BJ (cell line): ENCODE measurements at places on chromosomes 11 and 22.

- DNase-seq, result no peak
These were observed 97.8 kb upstream of the CSNK2A3 start for GRCh38 chr11:11450744-11451362.

- no peak for DNase-seq
These were observed 420.6 kb upstream of the FAT3 start for GRCh38 chr11:91804042-91804441.

DNA sequence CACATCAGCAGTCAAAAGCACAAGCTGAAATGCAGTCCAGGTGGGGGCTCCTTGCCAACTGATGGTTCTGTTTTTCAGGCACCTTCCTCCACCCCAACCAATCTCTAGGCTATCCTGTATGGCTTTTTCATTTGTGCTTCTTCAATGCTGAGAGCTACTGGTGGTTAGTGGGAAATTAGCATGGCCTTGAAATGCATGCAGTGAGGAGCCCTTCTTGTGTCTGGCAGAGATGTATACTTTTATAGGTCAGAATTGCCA is 167.4 kb downstream of the NAV2 start:
- DNase-seq, result no peak

- no peak for DNase-seq
These were observed 35.5 kb downstream of the PIWIL4 start for GRCh38 chr11:94602430-94603372.

DNA sequence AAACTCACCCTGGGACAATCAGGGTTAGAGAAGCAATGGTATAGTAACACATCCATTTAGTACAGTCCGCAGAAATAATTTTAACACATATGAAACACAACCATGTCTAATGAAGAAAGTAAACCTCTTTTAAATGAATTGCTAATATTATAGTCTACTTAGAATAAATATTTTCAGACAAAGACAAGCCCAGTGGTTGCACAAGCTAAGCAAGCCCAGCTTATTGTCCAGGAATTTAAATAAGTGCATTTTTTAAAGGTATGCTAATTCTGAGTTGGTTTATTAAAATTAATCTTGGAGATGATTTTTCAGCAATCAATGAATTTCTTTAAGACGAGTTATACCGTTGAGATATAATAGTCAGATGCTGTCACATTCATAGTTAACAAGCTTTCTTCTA is 118.8 kb upstream of the BLID start:
- no peak for DNase-seq

- no peak for DNase-seq
These were observed 201.6 kb upstream of the SORL1-AS1 start for GRCh38 chr11:121654259-121654842.

DNA sequence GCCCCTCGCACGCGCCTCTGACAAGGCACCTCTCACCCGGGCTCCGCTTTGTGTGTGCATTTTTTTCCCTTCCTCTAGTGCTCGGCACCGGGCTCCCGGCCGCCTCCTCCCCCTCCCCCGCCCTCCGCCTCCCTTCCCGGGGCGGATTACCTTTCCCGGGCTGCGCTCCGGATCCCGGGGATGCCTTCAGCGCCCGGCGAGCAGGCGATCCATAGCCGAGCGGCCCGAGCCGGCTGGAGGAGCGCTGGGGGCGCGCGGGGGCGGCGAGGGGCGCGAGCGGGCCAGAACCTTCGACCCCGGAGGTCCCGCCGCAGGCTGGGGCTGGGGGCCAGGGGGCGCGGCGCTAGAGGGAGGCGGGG is 282 bp downstream of the MPPED2 start:
- DNase-seq, result no peak

GRCh38 chr11:3796801-3797328 is 489 bp downstream of the NUP98 start:
- DNase-seq, result no peak

GRCh38 chr22:42990131-42990838 is 24.7 kb downstream of the PACSIN2 start:
- no peak for DNase-seq

GRCh38 chr11:116603728-116604323 is 169.0 kb downstream of the BUD13 start:
- DNase-seq, result no peak

GRCh38 chr22:17888855-17889254 is 114.6 kb upstream of the BID start:
- no peak for DNase-seq

DNA sequence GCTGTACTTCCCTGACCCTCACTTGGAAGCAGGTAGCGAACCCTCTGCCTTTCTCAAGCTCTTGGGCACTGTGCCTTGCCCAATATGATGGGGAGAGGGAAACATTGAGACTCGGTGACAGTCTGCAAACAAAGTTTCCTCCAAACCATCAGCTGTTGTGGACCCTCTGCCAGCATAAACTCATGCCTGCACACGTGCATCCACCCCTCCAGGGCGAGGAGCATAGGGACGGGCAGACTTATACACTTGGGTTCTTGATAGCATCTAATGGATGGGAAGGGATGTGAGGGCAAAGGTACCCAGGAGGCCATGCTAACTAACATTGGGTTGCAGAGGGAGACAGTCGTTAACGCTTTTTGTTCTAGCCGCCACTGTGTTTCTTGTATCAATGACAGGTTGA is 8.2 kb upstream of the MAPK8IP1 start:
- no peak for DNase-seq

- no peak for DNase-seq
These were observed 43.0 kb upstream of the API5 start for GRCh38 chr11:43268786-43269185.

GRCh38 chr11:111526501-111526900 is 11.9 kb downstream of the HOATZ start:
- no peak for DNase-seq

GRCh38 chr11:62456630-62457029 is 37.8 kb downstream of the SCGB1A1 start:
- DNase-seq, result no peak

GRCh38 chr22:17233348-17234043 is 14.3 kb upstream of the ADA2 start:
- DNase-seq, result no peak

- no peak for DNase-seq
These were observed 43.9 kb downstream of the KDM2A start for GRCh38 chr11:67163006-67163405.

GRCh38 chr11:74672956-74673692 is 58.1 kb downstream of the CHRDL2 start:
- peak; percentile 94 for DNase-seq

DNA sequence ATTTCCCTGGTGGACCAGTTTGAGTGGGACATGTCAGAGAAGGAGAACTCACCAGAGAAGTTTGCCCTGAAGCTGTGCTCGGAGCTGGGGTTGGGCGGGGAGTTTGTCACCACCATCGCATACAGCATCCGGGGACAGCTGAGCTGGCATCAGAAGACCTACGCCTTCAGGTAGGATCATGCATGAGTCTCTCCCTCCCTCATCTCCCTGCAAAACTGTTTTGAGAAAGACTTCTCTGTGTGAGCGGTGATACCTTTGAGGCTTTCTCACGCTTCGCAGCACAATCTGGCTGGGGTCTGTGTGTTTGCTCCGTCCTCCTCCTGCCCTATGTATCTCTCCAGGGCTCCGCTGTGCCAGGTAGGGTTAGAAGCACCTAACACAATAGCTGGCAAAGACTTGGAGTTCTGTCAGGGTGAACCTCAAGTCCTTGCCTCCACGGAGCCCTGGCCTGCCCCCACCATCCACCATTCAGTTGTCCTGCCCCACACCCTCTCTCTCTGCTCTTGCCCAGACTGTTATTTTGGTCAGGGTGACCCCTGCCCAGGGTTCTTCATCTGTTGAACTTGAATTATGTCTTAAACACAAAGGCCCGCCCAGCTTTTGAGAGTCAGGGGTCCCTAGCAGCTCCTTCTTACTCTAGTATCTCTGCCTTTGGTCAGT is 13.4 kb downstream of the DERL3 start:
- DNase-seq, result no peak

GRCh38 chr11:119318240-119319135 is 1.6 kb upstream of the MCAM start:
- no peak for DNase-seq

GRCh38 chr11:70364745-70365543 is 33.4 kb upstream of the CTTN start:
- no peak for DNase-seq

- peak; percentile 57 for DNase-seq
These were observed 103.1 kb downstream of the TEAD1 start for GRCh38 chr11:12777208-12777874.

DNA sequence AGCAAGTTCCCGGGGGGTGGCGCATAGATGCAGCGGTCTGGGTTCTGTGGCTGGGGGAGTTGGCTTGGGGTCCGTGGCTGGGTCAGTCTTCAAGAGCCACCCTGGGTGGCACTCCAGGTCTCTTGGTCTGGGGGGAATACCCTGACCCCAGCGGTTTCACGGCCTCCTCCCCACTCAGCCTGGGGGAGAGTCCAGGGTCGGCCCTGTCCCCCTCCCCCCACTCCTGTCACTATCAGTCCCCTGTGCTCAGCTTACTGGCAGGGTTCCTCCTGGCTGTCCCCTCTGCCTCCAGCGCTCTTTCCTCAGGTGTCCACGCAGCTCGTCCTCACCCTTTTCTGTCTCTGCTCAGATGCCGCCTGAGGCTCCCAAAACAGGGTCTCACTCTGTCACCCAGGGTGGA is 68.5 kb upstream of the PARVG start:
- no peak for DNase-seq

DNA sequence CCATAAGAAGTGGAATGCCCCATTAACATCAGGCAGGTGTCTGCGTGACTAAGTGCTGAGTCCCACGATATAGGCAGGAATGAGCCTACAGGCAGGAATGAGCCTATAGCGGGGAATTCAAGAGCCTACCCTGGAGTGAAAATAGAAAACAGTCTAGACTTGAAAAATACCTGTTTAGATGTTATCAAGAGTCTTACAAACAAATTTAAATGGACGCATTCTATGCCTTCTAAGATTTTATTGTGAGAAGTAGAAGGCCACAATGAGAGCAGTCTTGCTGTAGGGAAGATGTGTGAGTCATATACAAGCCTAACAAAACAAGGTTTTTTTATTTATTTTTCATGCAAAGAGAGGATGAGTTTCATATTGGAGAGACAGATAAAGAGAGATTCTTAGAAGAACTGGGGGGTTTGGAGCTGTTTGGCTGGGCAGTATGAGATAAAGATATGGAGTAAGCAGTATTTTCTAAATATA is 200.8 kb upstream of the ZC3H12C start:
- DNase-seq, result no peak

GRCh38 chr22:44468973-44469372 is 29.1 kb downstream of the RTL6 start:
- DNase-seq, result no peak

GRCh38 chr22:46001046-46001425 is 24.1 kb upstream of the WNT7B start:
- DNase-seq, result no peak
